Stimulated activated CD4-positive, alpha-beta T cell treated with anti-CD3 and anti-CD28 coated beads, TNF-alpha, amount 100 ng/mL, for 1 hour (primary cell): ENCODE measurements at places on chromosomes 2 and 18.

- no peak for DNase-seq
Observed at GRCh38 chr2:233430081-233430480, 75.8 kb downstream of the DGKD start.

GRCh38 chr2:78908973-78909372 is 116.5 kb upstream of the REG3G start:
- DNase-seq, result no peak

- DNase-seq, result no peak
Observed at GRCh38 chr2:32952761-32953476, 6.2 kb downstream of the LTBP1 start.

- DNase-seq, result no peak
Observed at GRCh38 chr18:71998547-71999097, 545.5 kb downstream of the CBLN2 start.

DNA sequence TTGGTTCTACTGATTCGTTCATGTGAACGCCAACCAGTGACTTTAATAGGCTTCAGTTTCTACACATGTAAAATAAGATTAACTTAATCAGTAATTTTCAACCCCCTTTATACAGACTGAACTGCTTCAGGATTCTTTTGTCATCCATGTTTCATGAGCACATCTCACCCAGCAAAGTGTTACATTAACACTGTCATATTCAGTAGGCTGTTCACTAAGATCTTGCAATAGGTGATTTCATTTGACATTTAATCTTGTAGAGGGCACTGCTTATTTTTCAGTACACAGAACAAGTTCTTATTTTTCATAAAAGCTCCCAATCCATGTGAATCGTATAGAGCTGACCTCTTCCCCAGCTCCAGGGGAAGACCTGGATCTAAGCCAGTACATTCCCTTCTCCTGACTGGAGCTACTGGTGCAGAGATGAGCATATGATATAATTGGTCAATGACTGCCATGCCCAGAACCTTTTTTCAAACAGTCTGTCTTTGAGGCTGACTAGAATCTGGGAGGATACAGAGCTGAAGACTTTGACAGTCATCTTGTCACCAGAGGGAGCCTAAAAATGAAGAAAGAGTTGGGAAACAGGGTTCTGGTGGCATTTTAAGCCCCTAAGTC is 72.2 kb upstream of the CHRNA1 start:
- DNase-seq, result no peak

DNA sequence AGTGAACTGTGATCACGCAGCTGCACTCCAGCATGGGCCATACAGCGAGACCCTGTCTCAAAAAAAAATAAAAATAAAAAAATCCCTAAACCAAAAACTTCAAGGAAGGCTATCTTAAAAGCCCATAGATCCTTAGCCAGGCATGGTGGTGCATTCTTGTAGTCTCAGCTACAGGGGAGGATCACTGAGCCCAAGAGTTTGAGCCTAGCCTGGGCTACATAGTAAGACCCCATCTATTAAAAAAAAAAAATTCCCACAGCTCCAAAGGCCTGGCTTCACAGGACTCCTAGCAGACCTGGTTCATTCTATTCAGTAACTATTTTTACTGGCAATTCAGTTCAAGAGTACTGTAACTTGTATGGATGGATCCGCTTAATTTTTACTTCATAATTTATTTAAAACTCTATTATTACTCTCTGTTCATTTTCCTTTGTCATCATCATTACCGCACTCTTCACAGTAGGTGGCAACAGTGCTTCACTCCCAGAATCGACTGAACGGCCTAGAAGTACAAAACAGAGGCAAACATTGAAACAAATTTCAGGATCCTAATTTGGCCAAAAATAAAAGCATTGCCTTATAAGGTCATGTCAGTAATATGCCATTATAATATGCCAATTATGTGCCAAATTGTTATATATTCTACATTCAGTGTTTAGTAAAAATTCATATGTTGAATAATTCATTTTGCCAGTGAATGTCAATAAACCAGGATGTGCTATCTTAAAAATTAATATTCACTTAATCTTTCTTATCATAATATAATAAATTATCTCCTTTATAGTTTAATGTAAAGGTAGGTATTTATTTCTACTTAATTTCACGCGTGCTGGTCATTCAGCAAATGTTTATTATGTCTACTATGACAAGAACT is 14.3 kb upstream of the STAM2 start:
- DNase-seq, result no peak

DNA sequence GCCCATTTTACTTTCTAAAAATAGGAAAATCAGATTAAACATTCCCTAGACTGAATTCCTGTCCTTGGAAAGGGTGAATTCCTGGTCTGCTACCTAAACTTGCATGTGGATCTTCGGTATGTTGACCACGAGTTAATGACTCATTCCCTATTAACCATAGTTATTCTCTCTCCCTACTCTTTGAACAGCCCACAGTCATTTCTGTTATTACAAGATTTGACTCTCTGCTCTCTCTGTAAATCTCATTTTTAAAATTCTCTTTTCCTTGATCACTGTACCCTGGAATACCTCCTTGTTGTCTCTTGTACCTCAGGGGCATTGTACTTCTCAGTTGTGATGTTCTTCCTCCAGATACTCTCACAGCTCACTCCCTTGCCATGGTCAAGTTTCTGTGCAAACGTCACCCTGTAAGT is 92.0 kb upstream of the GULP1 start:
- DNase-seq, result no peak

- DNase-seq, result no peak
Observed at GRCh38 chr2:109648041-109648527, 33.9 kb downstream of the SOWAHC start.

GRCh38 chr2:26615336-26615859 is 25.8 kb downstream of the CIB4 start:
- DNase-seq, result no peak

- no peak for DNase-seq
Observed at GRCh38 chr2:146323564-146323963, 1521.3 kb upstream of the ACVR2A start.

- DNase-seq, result no peak
Observed at GRCh38 chr2:127379712-127380355, 7.9 kb downstream of the MAP3K2 start.

GRCh38 chr2:7857904-7858303 is 824.0 kb upstream of the ID2 start:
- DNase-seq, result no peak

GRCh38 chr2:70645733-70646419 is 92.2 kb upstream of the TGFA start:
- no peak for DNase-seq

GRCh38 chr2:235937936-235938335 is 230.2 kb downstream of the GBX2 start:
- no peak for DNase-seq

DNA sequence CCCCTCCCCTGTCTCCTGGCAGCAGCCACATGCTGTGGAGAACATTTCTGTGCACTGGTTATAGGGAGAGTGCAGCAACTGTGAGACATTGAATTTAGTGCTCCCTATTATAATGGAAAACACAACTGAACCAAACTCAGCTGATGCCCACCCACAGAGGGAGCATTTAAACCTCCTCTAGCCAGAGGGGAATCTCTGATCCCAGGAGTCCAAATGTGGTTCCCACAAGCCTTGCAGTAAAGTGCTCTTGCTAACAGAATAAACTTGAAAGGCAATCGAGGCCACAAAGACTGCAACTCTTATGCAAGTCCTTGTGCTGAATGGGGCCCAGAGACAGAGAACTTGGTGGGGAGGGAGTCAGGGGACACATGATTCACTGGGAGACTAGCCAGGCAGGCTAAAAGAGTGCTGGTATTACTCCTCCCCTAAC is 638.8 kb upstream of the VRK2 start:
- DNase-seq, result no peak
